AG08396 (cell line): ENCODE measurements at places on chromosomes 6 and 20.

DNA sequence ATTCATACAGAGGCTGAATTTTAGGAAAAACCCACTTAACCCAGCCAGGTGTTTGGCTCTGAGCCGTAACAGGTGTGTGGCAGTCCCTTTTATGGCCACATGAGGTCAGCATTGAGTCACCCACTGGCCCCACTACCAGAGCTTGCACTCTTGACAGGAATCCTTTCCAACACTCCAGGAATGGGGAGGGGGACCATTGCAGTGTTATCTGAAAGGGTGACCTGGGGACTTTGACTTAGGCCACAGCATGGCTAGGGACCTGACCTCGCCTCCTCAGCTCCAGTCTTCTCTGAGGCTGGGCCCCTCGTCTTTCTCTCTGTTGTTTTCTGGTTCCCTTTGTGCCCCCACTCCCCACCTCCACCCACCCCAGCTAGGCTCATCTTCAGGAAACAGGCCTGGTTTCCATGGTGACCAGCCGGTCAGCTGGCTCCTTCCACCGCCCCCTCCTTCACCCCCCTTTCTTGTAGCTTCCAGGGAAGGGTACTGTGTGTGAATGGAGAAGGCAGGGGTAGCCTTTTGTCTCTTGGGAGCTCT lies 2.1 kb upstream of the TMEM151B start:
- peak; percentile 71 for DNase-seq

GRCh38 chr6:116492331-116493067 lies 18.9 kb upstream of the CALHM5 start:
- DNase-seq = no peak

GRCh38 chr6:155530219-155530834 lies 74.7 kb upstream of the NOX3 start:
- peak; percentile 15 for DNase-seq

DNA sequence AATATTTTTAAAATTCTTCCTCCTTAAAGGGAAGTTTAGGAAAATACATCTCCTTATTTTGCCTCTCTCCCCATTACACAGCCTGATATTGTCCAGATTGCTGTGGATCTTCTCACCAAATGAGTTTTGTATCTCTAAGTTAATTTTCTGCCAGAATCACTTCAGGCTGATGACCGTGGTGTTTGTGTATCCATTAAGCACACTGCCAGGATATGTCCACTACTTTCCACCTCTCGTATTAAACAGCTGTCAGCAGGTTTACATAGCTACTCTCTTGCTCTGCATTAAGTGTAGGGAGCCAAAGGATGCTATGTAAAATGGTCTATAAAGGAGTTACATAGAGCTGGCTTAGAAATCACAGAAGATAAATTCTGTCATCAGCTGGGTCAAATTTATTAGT lies 201.1 kb downstream of the ZFAND3 start:
- DNase-seq = no peak

- no peak for DNase-seq
These were observed 9.0 kb upstream of the EXOC2 start for GRCh38 chr6:701700-702479.

DNA sequence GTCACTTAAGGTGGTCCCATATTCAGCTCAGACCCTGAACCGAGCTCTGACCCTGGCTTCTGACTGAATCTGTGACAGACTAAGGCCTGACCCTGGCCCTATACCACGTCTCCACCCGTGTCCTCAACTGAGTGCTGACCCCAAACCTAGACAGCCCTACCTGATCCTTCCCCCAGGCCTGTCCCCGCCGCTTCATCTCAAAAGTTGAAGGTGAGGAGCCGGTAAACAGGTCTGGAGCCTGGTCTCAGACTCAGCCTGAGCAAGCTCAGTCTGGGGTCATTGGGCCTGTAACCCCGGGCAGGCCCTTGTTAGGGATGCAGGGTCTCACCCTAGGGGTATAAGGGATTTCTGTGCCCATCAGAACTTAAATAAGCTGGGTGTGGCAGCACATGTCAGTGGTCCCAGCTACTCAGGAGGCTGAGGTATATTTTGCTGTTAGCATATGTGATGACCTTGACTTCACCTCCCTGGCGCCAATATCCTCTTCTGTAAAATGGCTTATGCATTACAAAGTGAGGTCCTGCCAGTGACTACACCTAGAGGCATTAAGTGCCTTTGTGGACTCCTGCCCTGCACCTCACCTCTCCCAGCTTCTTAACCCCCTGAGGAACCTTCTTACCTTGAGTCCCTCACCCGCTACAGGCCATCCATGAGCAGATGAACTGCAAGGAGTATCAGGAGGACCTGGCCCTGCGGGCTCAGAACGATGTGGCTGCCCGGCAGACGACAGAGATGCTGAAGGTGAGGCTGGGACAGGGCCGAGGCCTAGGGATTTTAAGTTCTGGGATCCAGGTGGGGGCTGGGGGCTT lies 20.0 kb downstream of the RBCK1 start:
- DNase-seq = no peak

DNA sequence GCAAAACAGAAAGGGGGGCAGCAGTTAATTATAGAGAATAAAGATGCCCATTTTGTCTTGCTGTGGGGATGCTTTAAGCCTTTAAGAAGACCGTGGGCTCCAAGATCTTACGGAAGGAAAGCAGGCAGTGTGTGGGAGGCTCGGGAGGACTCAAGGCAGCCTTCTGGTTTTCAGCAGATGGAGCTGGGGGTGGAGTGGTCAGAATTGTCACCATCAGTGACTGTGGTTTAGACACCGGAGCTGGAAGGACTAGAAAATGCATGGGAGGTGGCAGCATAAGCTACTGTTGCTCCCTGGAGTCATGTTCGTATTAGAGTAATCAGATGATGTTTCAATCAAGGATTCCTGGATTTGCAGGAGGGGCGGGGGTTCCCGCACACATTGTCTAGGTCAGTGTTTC lies 3.7 kb downstream of the PHACTR1 start:
- no peak for DNase-seq

DNA sequence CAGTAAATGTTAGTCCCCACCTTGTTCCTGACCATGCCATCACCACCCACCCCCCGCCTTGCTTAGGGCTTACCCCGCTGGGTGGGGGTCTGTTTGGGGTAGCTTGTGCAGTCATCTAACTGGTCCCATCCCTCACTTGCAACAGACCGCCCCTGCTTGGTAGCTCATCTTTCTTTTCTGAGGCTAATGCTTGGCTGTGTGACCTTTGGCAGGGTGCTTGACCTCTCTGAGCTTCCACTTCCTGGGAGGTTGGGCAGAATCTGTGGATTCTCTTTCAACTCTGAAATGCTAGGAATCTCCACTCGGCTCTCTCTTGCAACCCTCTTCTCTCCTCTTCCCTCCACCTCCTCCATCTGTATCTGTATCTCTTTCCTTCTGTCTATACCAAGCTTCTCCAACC lies 70.4 kb downstream of the SLC2A10 start:
- DNase-seq = no peak

- peak; percentile 70 for DNase-seq
These were observed 56.6 kb downstream of the SYTL3 start for GRCh38 chr6:158706369-158706982.

DNA sequence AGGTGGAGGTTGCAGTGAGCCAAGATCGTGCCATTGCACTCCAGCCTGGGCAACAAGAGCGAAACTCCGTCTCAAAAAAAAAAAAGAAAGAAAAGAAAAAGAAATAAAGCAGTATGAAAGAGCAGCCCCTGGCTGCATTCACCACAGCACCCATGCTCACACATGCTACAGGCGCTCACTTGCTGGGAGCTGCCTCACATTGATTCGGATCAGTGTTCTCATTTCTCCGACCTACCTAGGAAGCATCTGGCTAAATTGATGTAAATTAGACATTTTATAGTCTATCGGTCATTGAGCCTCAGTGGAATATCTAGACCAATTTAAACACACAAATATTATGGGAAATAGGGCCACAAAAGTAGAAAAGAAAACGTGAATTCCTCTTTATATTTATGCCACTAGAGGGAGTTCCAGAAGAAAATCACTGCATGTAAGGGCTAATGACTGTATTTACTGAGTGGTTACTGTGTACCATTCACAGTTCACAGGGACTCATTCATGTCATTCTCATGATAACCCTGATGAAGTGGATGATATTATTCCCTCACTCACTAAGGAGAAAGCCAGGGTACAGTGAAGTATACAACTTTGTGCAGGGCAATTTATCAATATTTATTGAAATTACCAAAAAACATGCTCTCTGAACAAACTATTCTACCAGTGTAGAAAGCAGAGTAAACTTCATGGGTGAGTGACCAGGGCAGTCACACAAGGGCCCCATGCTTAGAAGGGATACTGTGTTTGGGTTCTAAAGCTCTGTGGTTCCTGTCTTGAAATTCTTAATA lies 5.3 kb upstream of the MOG start:
- no peak for DNase-seq

GRCh38 chr20:1526310-1526709 lies 31.2 kb downstream of the SIRPD start:
- DNase-seq = no peak

DNA sequence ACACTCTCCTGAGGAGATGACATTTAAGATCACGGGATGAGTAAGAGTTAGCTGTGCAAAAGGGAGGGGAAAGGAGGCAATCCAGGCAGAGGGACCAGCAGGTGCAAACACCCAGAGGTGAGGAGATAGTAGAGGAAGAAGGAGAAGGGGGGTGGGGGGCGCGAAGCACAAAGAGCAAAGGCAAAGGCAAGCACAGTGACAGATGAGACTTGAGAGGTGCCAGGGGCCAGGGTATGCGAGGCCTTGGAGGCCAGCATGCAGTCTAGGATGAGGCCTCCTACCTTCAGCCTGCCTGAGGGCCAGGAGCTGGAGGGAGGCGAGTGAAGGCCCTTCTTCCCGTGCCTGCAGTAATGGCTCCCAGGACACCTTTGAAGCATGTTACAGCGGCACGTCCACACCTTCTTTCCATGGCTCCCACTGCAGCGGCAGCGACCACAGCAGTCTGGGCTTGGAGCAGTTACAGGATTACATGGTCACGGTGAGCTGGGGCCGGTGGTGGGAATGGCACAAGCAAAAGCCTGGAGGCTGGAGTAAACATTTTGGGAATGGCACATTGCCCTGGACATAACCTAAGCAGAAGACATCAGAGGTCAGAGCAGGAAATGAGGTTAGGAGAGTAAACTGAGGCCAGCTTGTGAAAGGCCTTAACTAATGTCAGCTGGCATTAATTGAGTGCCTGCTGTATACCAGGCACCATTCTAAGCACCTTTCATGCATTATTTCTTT lies 18.6 kb downstream of the CCM2L start:
- DNase-seq = no peak

DNA sequence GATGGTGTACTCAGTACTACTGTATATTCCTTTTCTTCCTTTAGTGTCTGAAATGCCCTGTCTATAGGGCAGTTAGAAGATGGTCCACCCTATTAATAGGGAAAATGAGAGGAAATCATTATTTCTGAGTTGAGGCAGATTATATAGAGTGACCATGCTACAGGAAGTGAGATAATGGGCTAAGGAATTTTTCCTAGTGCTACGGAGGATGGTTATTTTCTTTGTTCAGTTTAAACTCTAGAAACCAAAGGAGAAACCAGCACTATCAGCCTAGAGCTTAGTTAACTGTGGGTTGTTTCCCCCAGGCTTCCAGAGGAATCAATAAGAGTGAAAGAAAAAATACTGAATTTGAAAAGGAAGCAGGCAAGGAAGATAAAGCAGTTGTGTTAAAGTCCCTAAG lies 474 bp downstream of the TSBP1 start:
- DNase-seq = no peak

GRCh38 chr6:2542101-2542857 lies 208.4 kb downstream of the MYLK4 start:
- no peak for DNase-seq

DNA sequence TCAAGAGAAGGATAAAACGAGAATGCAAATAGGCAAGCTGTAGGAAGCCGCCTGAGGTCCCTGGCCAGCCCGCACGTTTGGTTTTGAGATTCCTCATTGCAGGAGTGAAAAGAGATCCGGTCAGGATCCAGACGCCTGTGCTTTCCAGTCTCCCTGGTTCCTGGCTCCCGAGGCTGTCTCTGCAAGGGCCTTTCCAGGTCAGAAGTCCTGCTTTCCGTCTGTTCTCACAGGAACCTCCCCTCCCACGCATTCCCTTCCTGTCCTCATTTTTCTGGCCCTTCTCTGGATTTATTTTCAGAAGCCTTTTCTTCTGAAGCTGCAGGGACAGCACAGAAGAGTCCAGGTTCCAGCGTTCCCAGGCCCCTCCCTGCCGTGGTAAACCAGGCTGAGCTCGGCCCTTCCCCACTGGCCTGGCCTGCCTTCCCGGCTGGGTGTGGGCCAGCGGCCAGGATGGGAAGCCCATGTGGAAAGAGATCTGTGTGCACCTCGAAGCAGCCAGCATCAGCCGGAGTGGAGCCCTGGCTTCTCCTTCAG lies 54.0 kb downstream of the TMEM242 start:
- peak; percentile 37 for DNase-seq

- no peak for DNase-seq
These were observed 53.5 kb upstream of the APCDD1L start for GRCh38 chr20:58568483-58569240.

GRCh38 chr6:131787766-131788712 lies 19.8 kb upstream of the ENPP1 start:
- DNase-seq = peak; percentile 22

DNA sequence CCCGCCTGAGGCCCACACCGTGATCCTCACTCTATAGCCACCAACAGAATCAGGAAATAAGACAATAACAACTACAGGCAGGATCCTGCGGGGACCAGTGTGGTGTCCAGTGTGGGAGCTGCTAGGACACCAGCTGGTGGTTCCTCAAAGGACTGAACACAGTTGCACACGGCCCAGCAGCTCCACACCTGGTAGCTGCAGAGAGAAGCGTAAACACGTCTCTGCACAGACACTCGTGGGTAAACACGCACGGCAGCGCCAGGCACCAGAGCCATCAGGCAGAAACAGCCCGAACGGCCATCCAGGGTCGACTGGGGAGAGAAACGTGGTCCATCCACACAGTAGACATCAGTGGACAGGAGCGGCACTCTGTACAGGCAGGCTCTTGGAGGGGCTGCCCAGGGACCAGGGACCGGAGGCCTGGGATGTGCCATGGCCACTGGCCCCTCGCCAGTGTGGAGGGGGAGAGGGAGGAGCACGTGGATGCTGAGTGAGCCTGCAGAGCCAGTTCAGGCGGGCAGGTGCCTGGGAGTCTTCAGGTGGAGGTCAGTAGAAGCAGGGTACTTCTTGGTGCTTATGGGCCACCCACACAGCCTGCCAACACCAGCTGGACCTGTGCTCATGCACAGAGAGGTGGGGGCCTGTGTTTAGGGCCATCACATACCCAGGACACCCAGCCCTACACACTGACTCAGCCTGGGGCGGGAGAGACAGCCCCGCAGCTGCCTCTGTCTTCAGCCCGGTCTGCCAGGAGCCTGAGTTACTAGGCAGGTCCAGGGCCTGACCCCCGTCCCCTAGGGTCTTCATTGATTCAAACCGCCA lies 7.4 kb upstream of the LAMA5 start:
- DNase-seq = peak; percentile 68

DNA sequence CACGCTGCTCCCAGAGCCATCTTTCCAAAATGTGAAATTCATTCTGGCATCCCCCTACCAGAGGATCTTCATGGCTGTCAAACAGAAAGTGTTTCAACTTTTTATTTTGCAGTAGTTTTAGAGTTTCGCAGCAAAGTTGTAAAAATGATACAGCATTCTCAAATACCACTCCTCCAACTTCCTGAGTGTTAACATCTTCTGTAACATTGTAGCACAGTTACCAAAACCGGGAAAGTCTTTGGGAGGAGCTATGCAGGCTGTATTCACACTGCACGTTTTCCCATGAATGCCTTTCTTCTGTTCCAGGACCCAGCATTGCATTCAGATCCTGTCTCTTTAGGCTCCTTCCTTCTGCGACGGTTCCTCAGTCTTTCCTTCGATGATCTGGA lies 30.1 kb downstream of the CDYL start:
- DNase-seq = no peak

GRCh38 chr20:19786311-19786710 lies 28.3 kb downstream of the RIN2 start:
- DNase-seq = peak; percentile 39
